ENCODE measurements at places on chromosomes 5 and 9.

DNA sequence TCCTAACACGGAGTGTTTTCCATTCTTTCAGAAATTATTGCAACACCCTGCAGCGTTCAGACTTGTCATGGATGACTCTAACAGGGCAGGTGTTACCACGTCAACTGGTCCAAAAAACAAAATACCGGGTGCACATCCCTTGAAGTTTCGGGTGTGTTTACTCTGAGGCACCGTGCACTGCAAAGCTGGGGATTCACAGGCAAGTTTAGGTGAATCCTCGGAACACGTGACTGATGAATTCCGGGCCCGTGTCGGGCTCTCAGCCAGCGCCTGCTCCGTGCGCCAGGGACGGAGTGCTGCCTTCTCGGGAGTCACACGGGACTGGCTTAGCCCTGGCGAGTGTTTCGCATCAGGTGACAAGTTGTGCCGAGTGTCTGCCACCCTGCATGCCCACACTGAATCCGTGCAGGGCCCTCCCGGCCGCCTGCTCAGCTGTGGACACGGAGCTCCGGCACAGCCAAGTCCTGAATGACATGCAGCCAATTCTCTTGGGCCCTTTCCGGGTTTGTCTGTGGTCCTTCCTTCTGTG is 66.0 kb upstream of the IRX4 start:
- DNase-seq: no peak

DNA sequence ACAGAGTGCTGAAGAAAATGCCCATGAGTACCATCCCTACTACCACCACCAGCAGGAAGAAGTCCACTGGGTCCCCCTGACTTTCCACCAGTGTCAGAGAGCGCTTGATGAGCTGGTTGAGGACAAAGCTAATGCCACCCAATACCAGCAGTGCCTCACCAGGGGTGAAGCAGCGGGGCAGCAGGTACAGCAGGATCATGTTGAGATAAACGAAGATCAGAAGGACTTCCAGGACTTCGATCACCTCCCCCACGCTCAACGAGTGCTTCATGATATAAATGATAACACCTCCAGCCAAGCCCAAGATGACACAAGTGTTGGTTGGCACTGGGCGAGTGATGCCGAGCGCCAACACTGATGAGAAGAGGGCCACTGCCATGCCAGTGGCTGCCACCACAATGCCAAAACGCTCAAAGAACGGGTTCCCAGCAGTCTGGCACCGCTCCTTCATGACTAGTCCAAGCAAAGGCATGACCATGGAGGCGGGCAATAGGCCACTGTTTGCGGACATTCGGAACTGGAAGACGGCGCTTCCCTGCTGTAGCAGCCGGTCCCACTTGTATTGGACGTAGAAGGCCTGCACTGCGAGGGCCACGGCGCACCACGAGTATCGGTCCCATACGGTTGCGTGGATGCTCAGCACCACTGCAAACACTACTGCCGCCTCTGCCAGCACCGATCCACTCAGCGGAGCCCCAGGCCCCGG is 679 bp downstream of the DOLK start:
- no peak for DNase-seq

GRCh38 chr9:5536684-5537083 is 26.4 kb downstream of the PDCD1LG2 start:
- DNase-seq: no peak

DNA sequence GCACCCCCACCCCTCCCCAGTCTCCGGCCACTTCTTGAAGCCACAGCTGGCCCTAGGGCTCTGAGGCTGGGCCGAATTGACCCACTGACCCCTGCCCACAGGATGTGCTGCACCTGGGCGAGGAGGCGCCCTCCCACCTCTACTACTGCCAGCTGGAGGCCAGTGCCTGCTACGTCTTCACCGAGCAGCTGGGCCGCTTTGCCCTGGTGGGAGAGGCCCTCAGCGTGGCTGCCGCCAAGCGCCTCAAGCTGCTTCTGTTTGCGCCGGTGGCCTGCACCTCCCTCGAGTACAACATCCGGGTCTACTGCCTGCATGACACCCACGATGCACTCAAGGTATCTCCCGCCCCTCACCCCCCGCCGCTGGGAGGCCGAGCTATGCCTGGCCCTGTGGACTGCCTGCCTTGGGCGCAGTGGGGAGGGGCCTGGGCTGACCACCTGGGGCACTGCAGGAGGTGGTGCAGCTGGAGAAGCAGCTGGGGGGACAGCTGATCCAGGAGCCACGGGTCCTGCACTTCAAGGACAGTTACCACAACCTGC is 21.3 kb downstream of the HK3 start:
- no peak for DNase-seq
